ENCODE measurements at places on chromosomes 16 and 17.
A peak's percentile ranks its signal among the peaks of the same experiment; 100 is the strongest.

GRCh38 chr17:8158267-8159031 is 4.3 kb downstream of the VAMP2 start:
- peak; percentile 72 for DNase-seq

DNA sequence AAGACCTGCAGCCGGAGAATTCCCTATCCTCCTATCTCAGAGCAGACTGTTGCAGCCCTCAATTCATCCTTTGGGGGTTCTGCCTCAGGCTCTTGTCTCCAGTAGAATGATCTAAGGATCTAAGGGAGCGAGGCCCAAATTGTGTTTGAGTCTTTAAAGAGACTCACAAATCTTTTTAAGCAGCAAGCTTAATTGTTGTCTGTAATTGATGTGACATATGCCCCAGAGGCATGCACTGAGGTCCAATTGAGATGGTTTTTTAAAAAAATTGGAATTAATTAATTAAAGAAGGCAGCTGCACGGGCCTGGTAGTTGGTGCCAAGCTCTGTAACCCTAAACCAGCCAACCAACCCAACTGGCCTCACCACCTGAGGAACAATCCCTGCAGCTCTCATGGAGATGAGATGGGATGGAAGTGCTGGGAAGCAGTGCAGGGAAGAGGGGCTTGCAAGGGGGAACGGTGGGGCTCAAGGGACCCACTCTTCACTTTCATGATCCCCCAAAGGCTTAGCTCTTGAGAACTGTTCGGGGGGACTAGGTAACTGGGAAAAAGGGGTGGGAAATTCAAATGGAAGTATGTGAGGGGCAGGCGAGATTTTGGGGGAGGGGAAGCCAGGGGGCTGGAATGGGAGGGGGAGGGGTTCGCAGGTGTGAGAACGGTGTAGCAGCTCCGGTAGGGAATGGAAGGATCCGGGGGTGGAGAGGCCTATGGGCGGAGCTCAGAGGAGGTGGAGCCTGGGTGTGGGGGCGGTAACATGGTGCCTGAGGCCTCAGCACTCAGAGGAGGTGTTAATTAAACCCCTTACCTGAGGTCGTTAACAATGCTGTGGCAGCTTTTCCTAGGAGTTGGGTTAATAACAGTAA is 9.2 kb upstream of the ZNF652 start:
- no peak for DNase-seq

- DNase-seq: no peak
Observed at GRCh38 chr17:75308732-75309629, 19.7 kb upstream of the SLC25A19 start.

- DNase-seq: no peak
Observed at GRCh38 chr17:43395165-43395564, 3.6 kb upstream of the ARL4D start.

DNA sequence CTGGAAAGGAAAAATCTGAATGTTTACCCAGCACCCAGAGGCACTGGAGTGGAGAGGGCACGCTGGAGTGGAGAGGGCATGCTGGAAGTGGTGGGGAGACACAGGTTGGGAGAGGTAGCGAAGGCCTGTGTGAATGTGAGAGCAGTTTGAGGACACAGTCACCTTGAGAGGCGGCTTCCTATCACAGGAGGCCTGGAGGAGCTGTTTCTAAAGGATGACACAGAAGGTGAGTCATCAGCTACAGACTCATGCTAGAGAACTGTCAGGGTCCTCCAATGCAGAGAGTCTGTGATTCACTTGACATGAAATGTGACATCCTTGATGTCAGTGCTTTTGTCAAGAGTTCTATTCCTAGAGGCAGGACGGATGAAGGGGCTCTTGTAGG is 13.8 kb downstream of the CTRL start:
- DNase-seq: peak; percentile 68

DNA sequence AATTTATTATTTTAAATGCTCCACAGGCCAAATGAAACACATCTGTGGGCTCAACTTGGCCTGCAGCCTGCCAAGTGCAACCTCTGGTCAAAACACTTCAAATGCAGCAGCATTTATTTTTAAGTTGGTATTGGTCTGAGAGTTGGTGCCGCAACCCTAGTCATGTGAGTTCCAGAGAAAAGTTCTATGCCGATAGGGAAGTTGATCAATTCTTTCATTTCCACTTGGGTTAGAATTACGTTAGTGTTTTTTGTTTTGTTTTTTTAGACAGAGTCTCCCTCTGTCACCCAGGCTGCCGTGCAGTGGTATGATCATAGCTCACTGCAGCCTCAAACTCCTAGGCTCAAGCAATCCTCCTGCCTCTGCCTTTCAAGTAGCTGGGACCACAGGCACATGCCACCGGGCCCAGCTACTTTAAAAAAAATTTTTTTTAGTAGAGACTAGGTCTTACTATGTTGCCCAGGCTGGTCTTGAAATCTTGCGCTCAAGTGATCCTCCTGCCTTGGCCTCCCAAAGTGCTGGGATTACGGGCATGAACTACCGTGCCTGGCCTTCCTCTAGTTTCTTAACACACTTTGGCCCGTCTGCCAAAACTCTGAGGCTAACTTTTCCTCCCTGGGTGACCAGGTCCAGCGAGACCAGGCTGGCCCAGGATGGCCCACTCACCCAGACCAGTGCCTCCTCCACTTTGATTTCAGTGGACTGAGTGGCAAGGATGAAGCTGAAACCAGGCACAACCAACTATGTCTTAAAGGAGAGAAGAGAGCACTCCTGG is 221.1 kb downstream of the MRTFB start:
- no peak for DNase-seq

- DNase-seq: peak; percentile 74
Observed at GRCh38 chr17:72387487-72387886, 266.7 kb downstream of the SOX9 start.

All from GM04504 (cell line).